ENCODE measurements at places on chromosomes 7 and 10.
A peak's percentile ranks its signal among the peaks of the same experiment; 100 is the strongest.

DNA sequence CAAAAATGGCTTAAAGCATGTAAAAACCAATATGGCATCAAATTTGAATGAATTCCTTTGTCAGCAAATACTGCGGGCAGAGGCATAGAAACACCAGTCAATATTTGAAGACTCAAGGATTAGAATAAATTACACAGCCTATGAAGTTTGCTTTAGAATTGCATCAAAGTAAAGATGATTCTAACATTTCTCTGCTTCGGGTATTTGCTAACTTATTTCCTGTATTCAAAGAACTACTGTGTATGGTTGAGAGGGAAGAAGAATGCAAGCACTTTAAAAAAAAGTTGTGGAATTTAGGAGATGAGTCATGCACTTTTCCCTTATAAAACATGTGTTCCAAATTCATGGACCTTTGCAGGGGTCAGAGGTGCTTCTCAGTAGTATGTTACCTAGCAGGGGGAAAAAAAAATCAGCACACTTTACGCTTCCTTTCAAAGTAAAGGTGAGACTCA lies 90.1 kb downstream of the PIP4K2A start:
- DNase-seq, result peak; percentile 84

DNA sequence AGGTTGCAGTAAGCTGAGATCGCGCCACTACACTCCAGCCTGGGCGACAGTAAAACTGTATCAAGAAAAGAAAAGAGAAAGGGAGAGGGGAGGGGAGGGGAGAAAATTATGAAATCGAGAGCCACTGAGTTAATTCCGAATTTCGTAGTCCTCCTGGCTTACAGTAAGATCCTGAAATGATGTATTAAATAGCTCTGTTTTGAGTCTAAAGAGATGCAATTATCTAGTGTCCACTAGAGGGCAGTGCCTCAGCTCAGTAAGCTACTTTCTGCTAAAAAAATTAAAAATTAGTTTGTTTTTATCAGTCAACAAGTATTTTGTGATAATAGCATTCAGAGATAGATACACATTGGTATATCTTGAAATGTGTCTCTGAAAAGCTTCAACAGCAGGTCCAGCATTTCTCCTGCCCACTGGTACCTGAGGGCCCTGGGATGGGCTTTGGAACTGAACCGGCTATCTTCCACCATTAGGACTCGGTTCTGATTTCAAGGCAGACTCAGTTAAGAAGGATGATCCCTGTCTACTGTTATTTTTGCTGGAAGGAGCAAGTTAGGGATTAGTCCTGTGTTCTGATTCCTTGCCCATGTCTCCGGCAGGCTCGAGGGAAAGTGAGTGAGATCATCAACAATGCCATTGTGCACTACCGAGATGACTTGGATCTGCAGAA lies 19.5 kb downstream of the TSPAN33 start:
- peak; percentile 72 for DNase-seq

- DNase-seq, result no peak
Measured at GRCh38 chr10:42867571-42867970, 85.0 kb downstream of the BMS1 start.

GRCh38 chr7:47428768-47429472 lies 153.0 kb downstream of the TNS3 start:
- DNase-seq, result no peak

DNA sequence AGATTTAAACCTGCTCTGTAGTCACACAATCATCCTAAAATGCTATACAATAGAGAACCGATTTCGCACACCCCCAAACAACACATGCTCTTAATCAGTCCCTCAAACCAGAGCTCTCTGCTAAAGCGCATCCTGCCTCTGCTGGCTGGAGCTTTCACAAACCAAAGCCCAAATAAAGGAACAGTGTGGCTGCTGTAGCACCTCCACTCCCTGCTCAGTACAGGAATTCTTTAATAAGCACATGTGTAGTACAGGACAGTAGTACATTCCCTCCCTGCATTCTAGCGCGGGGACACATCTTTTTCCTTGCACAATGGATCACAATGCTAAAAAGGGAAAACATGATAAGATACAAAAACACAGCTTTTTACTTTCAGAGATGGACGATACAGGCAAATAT lies 684.6 kb downstream of the MAGI2 start:
- peak; percentile 31 for DNase-seq

DNA sequence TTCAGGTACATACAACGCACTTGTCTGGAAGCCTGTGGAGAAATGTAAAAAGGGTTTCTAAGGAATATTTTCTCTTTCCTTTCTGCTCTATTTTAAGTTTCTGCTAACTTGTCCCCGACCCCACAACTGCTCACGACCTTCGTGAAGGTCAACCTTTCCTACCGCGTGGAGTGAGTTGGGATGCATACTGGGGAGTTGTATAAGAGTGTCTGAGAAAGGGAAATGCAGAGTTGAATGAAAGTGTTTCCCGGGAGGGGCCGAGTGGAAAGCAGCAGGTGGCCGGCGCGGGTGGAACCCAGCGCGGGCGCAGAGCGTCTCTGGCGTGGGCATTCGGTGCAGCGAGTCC lies 17.9 kb upstream of the ACBD5 start:
- no peak for DNase-seq

DNA sequence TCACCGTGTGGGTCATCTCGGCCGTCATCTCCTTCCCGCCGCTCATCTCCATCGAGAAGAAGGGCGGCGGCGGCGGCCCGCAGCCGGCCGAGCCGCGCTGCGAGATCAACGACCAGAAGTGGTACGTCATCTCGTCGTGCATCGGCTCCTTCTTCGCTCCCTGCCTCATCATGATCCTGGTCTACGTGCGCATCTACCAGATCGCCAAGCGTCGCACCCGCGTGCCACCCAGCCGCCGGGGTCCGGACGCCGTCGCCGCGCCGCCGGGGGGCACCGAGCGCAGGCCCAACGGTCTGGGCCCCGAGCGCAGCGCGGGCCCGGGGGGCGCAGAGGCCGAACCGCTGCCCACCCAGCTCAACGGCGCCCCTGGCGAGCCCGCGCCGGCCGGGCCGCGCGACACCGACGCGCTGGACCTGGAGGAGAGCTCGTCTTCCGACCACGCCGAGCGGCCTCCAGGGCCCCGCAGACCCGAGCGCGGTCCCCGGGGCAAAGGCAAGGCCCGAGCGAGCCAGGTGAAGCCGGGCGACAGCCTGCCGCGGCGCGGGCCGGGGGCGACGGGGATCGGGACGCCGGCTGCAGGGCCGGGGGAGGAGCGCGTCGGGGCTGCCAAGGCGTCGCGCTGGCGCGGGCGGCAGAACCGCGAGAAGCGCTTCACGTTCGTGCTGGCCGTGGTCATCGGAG lies 1.8 kb downstream of the ADRA2A start:
- peak; percentile 37 for DNase-seq
